ENCODE measurements at places on chromosomes 1 and 21.

GRCh38 chr1:98027103-98027705, 106.4 kb upstream of the DPYD start:
- no peak for DNase-seq

DNA sequence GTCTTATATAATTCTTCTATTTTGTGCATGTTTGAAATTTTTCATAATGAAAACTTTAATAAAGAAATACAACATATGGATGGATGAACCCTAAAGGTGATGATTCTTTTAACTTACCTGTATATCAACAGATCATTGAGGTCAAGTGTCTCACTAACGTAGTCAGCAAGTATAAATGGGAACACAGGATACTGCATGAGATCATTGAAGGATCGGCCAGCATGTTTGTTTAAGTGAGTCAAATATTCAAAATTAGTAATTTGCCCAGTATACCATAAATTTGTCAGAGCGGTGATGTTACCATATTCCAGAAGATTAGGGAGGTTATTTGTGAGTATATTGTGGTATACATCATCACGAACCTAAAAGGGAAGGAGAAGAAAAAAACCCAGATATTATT, 71.0 kb upstream of the GNG4 start:
- no peak for DNase-seq

DNA sequence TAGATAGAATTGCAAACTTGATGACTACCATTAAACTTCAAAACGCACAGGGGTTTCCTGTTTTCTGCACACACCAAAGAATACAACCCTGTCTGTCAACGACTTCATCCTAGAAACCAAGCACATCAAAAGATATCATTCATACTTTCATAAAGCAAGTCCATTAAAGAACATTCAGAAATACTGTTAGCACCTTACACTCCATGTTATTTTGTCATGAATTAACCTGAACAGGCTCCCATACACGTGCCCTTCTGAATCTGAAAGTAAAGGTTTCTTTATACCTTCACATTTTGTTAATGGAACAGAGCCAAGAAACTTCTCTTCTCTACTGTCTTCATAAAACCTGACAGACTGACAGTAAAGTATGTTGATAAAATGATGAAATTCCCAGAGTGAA, 46.1 kb downstream of the PUM1 start:
- no peak for DNase-seq

DNA sequence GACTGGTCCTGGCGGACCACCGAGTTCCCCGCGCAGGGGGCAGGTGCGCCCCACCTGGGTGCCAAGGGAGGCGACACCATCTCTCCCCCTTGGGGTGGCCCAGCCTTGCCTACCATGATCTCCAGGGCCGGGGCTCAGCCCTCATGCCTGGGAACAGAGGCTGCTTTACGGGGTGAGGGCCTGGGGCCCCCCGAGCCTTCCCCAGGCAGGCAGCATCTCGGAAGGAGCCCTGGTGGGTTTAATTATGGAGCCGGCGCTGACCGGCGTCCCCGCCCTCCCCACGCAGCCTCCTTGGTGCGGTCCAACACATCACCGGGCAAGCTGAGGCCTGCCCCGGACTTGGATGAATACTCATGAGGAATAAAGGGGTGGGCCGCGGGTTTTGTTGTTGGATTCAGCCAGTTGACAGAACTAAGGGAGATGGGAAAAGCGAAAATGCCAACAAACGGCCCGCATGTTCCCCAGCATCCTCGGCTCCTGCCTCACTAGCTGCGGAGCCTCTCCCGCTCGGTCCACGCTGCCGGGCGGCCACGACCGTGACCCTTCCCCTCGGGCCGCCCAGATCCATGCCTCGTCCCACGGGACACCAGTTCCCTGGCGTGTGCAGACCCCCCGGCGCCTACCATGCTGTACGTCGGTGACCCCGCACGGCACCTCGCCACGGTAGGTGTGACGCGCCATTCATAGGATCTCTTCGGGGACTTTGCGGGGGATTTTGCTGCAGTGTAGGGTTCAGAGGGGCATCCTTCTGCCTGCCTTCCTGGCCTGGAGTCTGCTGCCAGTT, 38.2 kb downstream of the TP73 start:
- no peak for DNase-seq

- DNase-seq = no peak
Measured at GRCh38 chr1:23784846-23785245, 6.1 kb upstream of the LYPLA2 start.

- DNase-seq = no peak
Measured at GRCh38 chr21:43824333-43825241, 35.2 kb downstream of the RRP1 start.

DNA sequence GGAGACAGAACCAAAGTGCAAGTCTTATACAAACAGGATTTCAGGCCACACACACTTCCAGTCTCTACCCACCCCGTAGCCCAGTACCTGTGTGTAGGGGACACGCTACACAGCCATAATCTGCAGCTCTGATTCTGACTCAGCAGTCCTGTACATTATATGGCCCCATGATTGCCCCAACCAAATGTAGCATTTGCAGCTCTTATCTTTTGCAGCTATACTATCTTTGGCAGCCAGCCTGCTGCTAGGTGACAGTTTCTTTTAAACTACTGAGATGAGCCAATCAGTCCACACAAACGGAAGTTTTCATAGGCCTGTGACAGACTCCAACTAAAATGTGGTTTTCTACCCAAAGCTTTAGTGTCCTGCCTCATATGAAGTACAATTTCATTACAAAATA, 259.6 kb upstream of the ST6GALNAC5 start:
- no peak for DNase-seq

- DNase-seq = peak; percentile 17
Measured at GRCh38 chr1:95041491-95042165, 31.1 kb downstream of the ALG14 start.

DNA sequence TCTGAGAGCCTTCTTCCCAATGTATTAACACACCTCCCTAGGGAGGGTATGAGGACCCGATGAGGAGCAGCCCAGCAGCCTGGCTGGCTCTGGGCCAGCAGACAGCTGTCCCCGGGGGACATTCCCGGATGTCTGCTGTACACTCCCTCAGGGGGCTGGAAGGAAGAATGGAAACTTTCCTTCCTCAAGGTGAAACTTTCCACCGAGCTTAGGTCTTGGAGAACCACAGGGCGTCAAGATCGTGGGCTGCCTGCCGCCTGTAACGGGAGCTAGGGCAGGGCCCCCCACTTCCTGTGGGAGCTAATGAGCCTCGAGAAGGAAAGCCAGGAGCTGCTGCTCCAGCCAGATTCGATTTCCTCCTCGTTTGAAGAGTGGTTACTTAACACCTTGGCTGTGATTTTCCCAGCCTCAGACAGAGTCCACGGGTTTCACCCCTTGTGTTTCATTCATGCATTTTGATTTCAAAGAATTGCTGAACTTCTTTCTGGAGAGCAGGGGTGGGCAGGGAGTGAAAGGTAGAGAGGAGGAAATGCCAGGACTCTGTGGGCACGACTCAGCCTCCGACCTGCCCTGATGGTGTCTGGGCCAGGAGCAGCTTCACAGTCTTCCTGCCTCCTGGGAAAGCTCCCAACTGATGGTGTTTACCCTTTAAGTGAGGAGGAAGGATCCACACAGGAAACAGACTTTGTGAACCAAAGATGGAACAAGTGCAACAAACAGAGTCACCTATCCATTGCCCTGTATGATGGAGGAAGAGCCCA, 29.7 kb downstream of the UBE2T start:
- DNase-seq = no peak

DNA sequence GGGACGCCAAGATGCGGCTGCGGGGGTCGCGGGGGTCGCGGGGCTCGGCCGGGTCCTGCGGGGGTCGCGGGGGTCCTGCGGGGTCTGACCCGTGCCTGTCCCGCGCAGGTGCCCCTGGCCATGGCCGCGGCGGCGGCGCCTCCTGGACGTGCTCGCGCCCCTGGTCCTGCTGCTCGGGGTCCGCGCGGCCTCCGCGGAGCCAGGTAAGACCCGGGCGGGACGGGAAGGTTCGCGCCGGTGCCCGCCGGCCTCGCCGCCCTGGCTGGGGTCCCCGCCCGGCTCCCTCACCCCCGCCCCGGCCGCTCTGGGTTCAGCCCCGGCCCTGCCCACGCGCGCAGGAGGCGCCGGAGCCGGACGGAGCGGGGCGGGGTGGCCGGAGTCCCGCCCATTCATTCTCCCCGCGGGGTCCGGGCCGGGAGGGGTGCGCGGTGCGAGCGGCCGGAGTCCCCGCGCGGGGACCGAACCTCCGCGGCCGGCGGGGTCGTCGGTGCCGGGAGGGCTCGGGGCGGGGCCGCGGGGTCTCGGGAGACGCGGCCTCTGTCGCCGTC, 380 bp downstream of the COL18A1 start:
- no peak for DNase-seq
